ENCODE measurements at places on chromosomes 4 and X.

DNA sequence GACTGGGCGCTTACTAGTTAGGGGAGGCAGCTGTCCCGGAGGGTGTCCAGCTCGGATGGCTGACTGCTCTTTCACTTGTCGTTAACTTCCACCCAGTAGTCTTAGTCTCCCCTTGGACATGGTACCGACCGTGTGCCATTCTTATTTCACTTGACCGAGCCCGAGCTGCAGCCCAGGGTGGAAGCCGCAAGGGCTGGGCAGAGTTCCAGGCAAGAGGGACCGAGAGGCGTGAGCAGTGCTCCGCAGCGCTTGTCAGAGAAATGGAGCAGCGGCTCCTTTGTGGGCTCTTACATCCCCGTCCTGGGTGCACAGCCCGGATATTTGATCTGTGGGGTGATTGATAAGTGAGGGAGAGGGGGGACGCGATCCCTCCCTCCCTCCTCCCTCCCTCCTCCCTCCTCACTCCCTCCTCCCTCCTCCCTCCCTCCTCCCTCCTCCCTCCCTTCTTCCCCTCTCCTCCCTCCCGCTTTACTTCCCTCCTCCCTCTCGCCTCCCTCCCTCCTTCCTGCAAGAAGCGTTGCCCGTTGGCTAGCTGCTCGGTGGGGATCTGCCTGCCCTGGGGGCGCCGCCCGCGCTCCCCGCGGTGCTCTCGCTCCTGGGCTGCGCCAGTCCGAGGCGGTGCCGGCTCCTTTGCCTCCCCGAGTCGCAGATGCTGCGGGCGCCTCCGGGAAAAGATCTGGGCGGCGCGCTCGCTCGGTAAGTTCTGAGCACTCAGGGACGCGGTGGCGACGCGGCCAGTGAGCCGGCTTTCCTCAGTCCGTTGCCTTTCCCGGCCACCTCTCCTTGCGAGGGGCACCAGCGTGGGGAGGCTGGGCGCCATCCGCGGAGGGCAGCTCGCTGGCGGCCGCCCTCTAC, at the start of gene SLITRK2:
Gene SLITRK2, plus strand, starts transcription at position 499 of the 855 bp plus-strand sequence. CDS start 4,597 bp downstream, outside the sequence.
- DNase-seq, result no peak

DNA sequence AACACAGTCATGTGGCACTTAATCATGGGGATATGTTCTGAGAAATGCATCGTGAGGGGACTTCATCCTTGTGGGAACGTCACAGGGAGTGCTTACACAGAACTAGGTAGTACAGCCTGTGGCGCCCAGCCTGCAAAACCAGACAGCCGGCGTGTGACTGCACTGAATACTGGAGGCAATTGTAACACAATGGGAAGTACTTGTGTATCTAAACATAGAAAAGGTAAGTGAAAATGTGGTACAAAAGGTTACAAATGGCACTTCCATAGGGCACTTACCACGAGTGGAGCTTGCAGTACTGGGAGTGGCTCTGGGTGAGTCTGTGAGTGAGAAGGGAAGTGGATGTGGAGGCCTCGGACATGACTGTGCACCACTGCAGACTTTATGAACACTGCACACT, 5.2 kb downstream of the TLR3 start:
- no peak for DNase-seq

DNA sequence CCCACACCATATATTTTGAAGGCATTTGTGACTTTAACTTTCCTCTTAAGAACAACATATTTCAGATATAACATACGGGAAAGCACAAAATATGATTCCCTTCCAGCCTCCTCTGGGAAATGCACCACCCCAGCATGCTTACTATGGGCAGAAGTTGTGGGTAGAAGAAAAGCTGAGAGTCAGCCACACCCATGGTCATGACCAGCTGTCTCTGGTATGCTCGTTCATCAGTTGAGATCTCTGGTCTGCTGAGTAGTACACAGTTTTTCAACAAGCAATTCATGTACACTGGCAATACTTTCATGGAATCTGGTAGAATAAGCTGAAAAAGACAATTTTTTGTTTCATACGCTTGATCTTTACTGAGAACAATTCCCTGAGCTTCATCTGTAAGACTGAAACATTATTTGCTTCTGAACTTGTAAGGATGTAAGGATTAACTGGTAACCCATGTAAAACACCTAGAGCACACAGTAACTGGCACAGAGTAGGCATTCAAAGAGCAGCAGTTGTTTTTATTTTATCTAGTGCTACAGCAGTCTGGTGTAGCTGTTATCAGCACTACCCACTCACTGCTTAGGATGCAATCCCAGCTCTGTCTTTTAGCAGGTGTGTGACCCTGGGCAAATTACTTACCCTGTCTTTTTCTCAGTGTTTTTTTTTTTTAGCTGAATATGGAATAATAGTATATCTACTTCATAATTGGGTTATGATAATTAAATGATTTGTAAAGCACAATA, 47.6 kb downstream of the METTL14 start:
- no peak for DNase-seq

DNA sequence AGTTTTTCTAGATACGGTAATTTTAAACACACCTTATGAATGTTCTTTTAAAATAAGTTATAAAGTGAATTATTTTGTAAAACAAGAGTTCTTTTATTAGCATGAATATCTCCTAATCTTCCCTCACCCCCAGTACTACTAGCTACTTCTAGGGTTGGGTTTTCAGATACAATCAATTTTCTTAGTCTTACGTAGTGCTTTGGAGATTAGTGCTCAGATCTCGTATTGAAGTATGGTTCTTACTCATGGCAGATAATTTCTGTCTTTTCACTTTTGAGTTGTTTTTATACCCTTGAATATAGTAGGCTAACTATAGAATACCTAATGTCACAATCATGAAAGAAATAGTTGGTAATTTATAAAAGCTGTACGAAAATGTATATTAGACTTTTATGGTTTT, 43.2 kb downstream of the CDKL5 start:
- DNase-seq, result no peak

DNA sequence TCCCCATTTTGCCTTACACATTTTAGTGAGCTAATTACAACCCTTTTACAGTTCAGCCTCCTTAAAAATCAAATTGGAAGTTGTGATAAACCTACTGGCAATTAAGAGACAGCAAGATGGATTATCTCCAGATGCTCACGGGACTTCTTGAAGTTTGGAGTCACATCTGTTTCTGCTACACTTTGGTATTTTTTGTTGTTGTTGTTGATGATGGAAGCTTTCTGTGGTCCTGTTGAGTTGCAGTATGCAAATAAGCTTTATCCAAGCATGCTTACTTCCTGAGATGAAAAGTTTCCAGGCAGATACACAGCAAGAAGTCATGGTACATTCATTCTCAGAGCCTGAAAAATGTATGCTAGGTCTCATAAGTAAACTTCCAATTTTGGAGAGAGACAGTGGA, 670.0 kb upstream of the AMOT start:
- no peak for DNase-seq

Data from stimulated activated CD4-positive, alpha-beta T cell treated with anti-CD3 and anti-CD28 coated beads, Interleukin-1b, Interleukin-23, amount 100 ng/mL, for 1 hour (primary cell).